ENCODE measurements at places on chromosomes 11 and 22.

- no peak for DNase-seq
These were observed 560.0 kb downstream of the INSC start for GRCh38 chr11:15674756-15675155.

DNA sequence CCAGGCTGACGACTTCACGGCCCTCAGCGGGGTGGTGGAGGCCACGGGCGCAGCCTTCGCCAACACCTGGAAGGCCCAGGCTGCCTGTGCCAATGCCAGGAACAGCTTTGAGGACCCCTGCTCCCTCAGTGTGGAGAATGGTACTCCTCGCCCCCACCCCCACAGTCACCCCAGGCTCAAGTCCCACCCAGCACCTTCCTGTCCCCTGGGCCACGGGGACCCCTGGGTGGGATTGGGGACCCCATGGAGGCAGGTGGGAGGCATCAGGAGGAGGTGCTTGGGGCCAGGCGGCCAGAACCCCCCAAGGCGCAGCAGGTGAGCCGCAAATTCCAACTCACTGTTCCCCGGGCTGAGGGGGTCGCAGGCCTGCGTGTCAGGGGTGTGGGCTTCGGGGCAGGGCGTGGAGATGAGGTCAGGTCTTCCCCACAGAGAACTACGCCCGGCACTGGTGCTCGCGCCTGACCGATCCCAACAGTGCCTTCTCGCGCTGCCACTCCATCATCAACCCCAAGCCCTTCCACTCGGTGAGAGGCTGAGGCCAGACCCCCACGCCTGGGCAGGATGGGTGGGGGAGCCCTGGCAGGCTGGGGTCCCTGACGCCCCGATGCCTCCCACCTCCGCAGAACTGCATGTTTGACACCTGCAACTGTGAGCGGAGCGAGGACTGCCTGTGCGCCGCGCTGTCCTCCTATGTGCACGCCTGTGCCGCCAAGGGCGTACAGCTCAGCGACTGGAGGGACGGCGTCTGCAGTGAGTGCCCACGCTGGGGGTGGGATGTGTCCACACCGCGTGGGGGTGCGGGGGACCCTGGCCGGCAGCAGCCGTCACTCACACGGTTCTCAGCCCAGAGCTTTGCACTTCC is 9.4 kb downstream of the MUC5B start:
- DNase-seq, result no peak

DNA sequence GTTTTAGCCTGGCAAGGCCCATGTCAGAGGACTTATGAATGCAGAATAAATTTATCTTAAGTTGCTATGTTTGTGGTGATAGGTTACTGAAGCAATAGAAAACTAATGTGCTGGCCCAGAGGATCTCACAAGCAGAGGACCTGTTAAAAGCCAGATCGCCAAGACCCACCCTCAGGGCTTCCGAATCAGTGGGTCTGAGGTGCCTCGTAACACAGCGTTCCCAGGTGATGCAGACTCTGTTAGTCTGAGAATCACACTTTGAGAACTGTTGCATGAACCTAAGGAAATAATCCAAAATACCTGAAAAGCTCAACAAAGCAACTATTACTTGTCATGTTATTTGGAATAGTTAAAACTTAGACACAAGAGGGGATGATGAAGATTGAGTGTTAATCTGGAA is 6.7 kb upstream of the SCARF2 start:
- no peak for DNase-seq

- no peak for DNase-seq
These were observed 366.2 kb upstream of the CCDC179 start for GRCh38 chr11:23226331-23227077.

- no peak for DNase-seq
These were observed 14.7 kb downstream of the LUZP2 start for GRCh38 chr11:24511511-24511910.

GRCh38 chr11:129787532-129788155 is 28.0 kb upstream of the TMEM45B start:
- no peak for DNase-seq

- DNase-seq, result no peak
These were observed 84.0 kb downstream of the SLC36A4 start for GRCh38 chr11:93113824-93114223.

All from activated T-cell treated with anti-CD3 and anti-CD28 coated beads for 1 hour (primary cell).